ENCODE measurements at places on chromosomes 12 and 14.

- peak; percentile 29 for DNase-seq
Observed at GRCh38 chr12:111558107-111558376, 41.1 kb downstream of the ATXN2 start.

GRCh38 chr14:98197933-98198332 is 1074.1 kb downstream of the BCL11B start:
- DNase-seq: no peak

- no peak for DNase-seq
Observed at GRCh38 chr14:101970830-101971400, 6.5 kb downstream of the DYNC1H1 start.

DNA sequence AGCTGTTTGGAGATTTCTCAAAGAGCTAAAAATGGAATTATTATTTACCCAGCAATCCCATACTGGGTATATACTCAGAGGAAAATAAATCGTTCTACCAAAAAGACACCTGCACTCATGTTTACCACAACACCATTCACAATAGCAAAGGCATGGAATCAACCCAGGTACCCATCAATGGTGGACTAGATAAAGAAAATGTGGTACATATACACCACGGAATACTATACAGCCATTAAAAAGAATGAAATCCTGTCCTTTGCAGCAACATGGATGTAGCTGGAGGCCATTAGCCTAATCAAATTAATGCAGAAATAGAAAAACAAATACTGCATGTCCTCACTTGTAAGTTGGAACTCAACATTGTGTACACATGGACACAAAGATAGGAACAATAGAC is 37.9 kb downstream of the WBP11 start:
- no peak for DNase-seq

GRCh38 chr12:102425109-102426039 is 55.0 kb downstream of the IGF1 start:
- DNase-seq: no peak

GRCh38 chr14:64915797-64916196 is 1.5 kb downstream of the CHURC1 start:
- DNase-seq: no peak

GRCh38 chr14:51041883-51042282 is 53.0 kb downstream of the TRIM9 start:
- no peak for DNase-seq

- no peak for DNase-seq
Observed at GRCh38 chr12:67784831-67785230, 136.3 kb downstream of the DYRK2 start.

- DNase-seq: no peak
Observed at GRCh38 chr14:98173305-98173704, 1098.7 kb downstream of the BCL11B start.

GRCh38 chr14:74525361-74525851 is 31.8 kb downstream of the ISCA2 start:
- DNase-seq: no peak

DNA sequence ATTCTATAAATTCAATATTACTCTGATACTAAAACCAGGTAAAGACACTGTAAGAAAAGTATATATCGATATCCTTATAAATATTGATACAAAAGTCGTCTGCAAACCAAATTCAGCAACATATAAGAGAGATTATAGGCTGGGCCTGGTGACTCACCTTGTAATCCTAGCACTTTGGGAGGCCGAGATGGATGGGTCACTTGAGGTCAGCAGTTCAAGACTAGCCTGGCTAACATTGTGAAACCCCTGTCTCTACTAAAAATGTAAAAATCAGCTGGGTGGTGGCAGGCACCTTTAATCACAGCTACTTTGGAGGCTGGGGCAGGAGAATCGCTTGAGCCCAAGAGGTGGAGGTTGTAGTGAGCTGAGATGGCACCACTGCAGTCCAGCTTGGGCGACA is 13.5 kb upstream of the TUBA1C start:
- DNase-seq: no peak

DNA sequence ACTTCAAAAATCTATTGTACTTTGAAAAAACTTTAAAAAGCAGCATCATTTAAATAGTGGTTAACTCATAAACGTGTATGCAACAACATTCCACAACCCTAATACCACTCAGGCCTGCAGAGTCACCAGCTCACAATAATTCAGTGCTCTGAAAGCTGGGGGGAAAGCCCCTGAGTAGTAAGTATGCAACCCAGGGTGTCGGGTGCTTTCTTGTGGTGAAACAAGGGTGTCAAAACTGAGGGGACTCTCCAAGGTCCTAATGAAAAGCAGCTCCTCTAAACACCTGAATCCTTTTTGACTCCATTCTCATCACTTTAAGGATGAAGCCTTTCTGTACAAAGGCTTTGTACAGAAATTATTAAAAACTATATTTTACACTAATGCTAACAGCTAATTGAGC is 33.7 kb downstream of the FGFR1OP2 start:
- no peak for DNase-seq

- DNase-seq: peak; percentile 20
Observed at GRCh38 chr14:102209224-102209966, 69.7 kb downstream of the WDR20 start.

DNA sequence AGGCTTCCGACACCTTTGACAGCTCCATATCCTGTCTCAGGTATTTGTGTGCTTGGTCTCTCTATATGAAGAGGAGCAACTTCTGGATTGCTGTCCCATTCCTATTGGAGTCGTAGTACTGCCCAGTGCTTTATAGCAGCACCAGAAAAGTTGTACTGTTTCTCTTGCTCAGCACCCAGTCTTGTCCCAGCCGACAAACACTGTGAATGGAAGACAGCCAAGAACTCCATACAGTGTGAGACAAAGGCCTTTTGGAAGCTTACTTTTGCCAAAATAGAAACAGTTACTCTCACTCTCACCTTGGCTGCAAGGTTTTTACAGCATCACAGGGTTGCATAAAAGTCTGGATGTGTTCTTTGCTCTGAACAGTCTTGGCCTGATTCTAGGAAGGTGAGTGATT is 105.3 kb downstream of the TGFB3 start:
- no peak for DNase-seq

DNA sequence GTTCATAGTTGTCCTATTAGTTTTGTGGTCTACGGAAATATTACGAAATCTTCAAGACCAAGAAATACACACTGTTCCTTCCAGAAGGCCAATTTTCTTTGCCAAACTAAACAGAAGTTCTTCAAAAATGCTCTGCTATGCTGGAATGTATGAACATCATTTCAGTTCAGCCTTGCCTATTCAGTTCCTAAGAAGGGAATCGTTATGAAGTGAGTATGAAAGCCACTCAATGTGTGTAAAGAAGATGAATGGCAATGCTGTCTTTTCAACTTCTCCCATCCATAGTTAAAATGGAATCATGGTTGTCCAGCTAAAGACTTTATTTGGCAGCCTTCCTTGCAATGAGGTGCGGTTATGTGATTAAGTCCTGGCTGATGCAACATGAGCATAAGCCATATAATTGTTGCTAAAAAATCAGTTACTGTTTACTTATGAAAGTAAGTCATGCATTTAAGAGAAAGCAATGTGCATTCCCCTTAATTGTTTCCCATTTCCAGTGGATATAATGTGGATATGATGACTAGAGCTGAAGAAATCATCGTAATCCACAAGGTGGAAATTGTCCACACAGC is 73.8 kb upstream of the PTPRR start:
- DNase-seq: peak; percentile 0

DNA sequence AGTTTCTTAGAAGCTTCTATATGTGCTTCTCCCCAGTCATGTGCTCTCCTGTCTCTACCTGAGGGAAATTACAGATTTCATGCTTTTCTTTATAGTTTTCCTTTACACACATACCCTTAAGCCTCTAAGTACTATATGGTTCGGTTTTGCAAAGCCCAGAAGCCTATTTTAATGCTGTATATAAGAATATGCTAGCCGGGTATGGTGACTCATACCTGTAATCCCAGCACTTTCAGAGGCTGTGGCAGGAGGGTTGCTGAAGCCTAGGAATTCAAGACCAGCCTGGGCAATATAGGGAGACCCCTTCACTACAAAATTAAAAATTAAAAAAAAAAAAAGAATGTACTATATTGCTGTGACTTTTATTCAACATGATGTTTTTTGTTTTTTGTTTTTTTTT is 15.4 kb downstream of the DGLUCY start:
- DNase-seq: no peak

DNA sequence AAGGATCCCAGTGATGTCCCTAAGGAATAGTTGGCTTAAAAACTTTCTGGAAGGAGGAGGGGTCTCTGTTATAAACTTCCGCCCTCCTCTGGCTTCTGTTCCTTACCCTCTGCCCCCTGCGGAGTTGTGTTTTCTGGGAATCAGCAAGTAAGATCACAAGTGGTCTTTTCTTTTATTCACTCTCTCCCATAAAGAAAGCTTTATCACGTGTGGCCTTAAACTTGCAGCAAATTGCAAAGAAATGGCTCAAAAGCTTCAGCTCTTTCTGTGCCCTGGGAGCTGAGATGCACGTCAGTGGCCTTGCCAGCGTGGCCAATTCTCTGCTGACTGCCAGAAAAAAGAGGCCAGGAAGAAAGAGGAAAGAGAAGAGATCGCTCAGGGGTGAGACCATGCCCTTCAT is at the start of gene SLCO1C1:
SLCO1C1 (plus strand) TSS at position 101 of the 400 bp plus-strand sequence. CDS start 4,245 bp downstream, outside the sequence.
- no peak for DNase-seq

DNA sequence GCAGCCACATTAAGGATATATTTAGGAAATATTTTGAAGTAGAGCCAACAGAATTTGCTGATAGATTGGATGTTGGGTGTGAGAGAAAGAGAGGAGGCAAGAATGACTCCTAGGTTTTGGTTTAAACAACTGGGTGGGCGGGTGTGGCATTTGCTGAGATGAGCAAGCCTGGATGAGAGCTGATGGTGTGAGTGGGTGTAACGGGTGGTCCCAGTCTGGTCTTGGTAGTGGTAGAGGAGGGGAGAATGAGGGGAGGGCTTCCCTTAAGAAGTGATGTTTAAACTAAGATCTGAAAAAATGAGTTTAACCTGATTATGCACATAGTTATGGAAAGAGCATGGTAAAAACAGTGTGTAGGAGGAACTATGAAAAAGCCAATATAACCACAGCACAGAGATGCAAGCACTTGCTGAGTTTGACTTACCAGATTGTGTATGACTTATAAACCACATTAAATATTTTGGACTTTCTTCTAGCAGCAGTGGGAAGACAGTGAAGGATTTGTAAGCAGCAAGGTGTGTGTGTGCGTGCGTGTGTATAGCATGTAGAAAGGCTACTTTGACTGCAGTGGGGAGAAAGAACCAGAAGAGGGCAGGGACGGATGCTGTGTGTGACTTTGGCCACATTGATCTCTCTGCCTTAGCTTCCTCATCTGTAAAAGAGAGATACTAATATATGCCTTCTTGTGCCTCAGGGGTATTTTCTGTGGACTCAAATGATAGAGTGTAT is 139.7 kb downstream of the PRIMA1 start:
- DNase-seq: peak; percentile 2

DNA sequence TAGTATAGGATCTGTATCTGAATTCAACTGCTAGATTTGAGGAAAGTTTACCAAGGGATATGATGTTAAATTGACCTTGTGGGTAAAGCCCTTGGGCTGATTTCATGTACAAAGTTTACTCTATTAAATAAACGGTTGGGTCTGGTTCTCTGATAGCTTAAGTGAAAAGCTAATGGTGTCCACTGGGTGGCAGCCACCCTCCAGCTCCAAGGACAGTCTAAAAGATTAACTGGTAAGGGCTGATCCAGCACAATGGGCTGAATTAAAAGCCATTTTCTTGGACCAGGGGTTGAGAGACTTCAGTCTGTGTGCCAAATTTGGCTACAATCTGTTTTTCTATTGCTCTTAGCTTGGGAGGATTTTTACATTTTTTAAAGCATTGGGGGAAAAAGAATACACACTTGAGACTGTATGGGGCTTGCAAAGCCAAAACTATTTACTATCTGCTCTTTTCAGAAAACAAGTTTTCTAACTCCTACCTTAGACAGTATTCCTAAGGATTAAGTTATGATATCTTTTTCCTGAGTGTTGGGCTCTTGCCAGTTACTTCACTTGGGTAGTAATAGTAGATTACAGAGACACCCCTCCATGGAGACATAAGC is 116.5 kb downstream of the GPHN start:
- DNase-seq: peak; percentile 70

- DNase-seq: no peak
Observed at GRCh38 chr14:99133636-99134515, 138.1 kb downstream of the BCL11B start.

DNA sequence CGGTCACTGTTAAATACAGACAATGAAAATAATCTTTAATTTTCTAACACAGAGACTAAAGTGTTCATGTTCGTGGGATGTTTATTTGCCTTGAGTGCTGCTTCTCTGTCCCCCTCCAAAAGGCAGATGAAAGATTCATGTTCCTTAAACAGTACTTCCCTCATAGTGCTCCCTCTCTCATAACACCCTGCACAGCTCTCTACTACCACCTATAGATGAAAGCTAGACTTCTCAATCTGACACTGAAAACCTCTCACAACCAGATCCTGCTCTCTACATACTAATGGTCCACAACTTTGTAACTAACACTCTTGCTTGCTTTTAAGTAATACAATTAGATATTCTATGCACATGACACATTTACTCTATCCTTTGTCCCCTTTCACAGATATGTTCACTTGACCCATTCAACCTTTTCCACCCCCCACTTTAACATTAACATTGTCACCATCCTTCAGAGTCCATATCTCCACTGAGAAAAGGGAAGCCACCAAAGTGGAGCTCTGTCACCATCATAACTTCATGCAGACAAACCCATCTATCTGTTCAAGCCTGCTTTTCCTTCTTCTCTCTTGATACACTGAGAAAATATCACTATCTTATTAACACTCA is 266.4 kb upstream of the USP15 start:
- DNase-seq: peak; percentile 4

- DNase-seq: no peak
Observed at GRCh38 chr14:23377573-23378563, 1.0 kb downstream of the CMTM5 start.

- DNase-seq: peak; percentile 48
Observed at GRCh38 chr12:3137268-3137781, 60.1 kb downstream of the TSPAN9 start.

GRCh38 chr12:46390881-46391280 is 18.3 kb upstream of the SLC38A2 start:
- DNase-seq: no peak

DNA sequence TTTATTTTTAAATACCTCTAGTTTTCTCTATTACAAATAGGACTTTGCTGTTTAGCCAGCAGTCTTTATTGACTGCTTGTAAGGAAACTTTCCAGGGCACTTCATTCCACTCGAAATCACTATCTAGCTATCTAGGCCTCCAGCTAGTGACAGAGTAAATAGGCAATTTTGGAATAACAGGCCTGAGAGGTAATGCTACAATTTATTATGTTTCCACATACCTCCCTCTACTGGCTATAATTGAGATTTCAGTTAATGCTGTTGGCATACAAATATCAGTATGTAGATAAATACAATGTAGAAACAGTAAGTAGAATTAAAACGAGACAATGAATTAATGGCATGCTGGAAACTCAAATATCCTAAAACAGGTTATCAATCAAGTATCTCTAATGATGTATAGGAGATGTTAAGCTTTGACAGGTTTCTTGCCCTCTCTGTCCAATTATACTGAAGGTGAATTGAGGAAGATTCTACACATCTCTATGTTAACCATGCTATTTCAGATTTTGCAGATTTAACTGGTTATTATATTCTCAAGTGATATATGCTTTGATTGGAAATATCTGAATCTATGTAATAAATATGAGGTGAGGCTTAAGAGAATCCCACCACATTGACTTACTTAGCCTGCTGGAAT is 7.2 kb downstream of the DTD2 start:
- peak; percentile 46 for DNase-seq

- DNase-seq: no peak
Observed at GRCh38 chr12:61566183-61566582, 694.0 kb upstream of the USP15 start.
